ENCODE measurements at places on chromosomes 1 and 21.

- no peak for DNase-seq
Measured at GRCh38 chr1:232822530-232822929, 17.3 kb downstream of the MAP10 start.

DNA sequence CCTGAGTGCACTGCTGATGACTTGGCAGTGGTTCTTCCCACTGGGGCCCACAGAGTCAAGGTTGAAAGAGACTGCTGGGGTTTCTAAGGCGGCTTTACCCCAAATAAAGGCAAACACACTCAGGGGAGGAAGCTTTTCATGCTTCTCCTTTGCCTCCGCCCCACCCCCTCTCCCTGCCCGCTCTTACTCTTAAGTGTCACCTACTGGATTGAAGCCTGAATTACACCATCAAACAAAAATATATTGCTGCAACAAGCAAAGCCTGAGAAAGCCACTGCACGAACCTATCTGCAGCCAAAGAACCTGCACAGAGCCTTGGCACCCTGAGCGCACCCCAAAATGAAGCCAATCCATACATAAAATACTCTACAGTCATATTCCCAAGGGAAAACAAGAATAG is 63.1 kb downstream of the PTGFR start:
- DNase-seq = no peak

DNA sequence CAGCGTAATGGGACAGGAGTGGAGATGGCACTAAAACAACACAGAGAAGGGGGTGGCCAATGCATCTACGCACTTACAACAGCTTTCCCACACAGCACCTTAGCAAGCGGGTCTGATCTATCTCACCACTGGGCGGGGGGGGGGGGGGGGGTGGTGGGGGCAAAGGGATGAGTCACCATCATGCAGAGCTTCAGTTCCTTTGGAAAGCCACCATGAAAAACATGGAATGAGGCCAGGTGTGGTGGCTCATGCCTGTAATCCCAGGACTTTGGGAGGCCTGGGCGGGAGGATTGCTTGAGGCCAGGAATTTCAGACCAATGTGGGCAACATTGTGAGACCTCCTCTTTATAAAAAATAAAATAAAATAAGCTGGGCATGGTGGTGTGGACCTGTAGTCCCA is 47.2 kb downstream of the KLHDC7A start:
- DNase-seq = no peak

DNA sequence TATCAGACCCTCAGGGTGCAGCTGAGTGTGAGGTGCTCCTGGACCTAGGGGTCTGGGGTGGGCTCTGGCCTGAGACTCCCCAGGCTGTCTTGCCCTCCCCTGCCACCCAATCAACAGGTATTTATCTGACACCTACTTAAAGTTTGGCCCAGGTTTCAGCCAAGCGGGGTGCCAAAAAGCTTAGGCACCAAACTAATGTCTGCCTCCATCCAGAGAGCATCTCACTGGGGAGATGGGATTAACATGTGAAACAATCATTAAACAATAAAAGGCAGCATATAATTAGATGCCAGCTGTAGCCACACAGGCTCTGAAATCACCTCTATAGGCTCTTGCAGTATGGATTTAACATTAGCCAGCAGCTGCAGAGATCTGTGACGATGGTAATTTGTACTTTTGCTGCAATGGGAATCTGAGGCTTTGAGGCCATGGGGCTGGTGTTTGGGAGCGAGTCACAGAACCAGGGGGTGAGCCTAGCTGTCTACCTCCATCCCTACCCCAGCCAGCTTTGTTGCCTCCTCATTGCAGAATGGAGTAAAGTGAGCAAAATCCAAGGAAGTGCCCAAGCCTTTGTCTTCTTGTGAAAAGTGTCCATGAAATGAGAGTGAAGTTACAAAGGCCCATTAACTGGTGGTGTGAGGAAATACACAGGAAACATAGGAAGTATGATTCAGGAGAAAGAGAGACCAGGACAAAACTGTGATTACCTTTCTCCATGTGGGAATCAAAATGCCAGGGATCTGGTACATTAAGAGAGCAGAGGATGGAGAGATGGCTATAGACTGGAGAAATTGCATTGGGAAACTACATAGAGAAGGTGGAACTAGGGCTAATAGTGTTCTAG is 36.1 kb downstream of the EIF2D start:
- no peak for DNase-seq

- DNase-seq = no peak
Measured at GRCh38 chr21:29145354-29145782, 14.9 kb downstream of the MAP3K7CL start.

GRCh38 chr1:201215531-201216357 is 25.1 kb downstream of the IGFN1 start:
- no peak for DNase-seq

- no peak for DNase-seq
Measured at GRCh38 chr1:211113566-211113965, 20.4 kb downstream of the KCNH1 start.

- no peak for DNase-seq
Measured at GRCh38 chr1:218156595-218156994, 128.5 kb upstream of the RRP15 start.

DNA sequence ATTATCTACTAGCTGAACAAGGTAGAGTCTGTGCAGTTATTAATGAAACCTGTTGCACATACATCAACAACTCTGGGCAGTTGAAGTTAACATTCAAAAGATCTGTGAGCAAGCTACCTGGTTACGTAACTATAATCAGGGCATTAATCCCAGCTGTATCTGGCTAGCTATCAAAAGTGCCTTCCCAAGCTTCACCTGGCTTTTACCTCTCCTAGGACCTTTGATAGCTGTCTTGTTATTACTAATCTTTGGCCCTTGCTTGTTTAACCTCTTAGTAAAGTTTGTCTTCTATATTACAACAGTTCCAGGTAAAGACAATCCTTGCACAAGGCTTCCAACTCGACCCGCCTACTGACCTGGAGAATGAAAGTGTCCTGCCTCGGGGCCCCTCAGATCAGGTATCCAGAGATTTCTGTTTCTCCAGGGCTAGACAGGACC is 29.6 kb upstream of the SLC6A9 start:
- DNase-seq = no peak

DNA sequence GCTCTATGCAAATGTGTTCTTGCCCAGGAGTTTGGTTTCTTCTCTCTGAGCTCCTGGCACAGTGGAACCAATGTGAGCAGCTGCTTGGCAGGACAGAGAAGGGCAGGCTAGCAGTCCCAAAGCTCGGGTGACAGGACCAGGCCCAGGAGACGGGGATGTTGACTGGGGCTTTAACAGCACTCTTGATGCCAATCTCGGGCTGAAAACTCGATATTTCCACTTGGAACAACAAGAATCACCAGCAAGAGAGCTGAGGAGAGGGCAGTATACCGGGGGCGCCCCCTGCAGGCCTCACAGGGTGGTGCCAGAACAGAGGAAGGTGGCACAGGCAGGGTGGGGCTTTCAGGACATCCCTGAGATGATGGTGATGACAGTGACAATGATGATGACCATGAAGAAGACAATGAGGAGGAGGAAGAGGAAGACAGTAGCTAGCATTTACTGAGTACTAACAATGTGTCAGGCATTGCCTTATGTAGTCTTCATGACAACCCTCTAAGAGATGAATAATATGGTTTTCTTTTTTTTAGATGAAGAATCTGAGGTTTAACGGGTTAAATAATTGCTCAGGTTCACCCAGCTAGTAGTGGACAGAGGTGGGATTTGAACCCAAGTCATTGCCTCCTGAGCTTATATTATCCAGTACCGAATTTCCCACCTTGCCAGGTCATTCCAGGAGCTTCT is 2.7 kb upstream of the KCNJ9 start:
- no peak for DNase-seq

GRCh38 chr21:29586696-29587095 is 288.0 kb downstream of the BACH1 start:
- no peak for DNase-seq

DNA sequence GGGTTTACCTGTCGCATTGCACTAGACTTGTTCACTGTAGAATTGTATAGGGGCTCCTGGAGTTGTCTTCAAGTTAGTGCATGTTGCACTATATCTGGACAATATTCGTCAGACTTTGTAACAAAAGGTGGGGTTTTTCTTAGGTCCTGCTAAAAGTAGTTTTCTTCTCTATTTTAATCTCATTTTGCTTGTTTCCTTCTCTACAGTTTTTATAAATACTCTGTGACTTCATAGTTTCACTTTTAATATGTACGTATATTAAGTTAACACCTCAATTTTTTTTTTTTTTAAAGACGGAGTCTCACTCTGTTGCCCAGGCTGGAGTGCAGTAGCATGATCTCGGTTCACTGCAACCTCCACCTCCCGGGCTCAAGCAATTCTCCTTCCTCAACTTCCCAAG is 26.5 kb upstream of the MRPS6 start:
- DNase-seq = no peak

- DNase-seq = no peak
Measured at GRCh38 chr1:18855573-18855972, 3.9 kb downstream of the TAS1R2 start.

DNA sequence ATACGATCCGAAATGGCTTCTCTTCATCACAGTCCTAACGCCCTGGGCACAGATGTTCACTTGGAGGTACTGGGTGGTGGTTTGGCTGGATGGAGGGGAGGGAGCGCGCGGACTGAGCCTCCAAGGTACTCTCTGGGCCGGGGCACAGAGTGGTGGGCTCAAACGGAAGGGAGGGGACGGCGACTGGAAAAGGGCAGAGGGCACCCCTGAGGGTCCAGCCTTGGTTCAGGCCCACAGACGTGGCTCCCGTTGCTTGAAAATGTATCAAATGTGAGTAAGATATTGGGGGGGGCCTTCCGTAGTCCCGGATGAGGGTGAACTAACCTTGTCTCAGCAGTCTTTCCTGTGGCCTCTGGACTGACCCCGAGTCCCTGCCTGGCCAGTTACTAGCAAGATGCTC is 463 bp downstream of the IL12RB2 start:
- no peak for DNase-seq

- DNase-seq = no peak
Measured at GRCh38 chr1:221040101-221040500, 160.9 kb downstream of the HLX start.

DNA sequence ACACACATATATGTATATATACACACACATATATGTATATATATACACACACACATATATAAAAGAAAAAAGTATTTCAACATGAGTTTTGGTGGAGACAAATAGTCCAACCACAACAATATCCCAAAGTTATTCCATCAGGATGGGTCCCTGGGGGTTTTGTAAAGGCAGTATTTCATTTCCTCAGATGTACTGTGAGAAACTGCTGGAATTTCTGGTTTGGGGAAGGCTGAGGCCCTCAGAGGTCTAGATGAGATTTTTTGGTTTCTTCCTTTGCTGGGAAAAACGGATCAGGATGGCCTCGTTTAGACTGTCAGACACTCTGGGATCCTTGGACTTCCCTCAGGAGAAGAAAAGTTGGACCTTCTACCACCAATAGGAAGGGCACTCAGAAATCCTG is 36.5 kb upstream of the TENT5B start:
- DNase-seq = no peak

- no peak for DNase-seq
Measured at GRCh38 chr1:219159946-219160645, 13.6 kb upstream of the LYPLAL1 start.

- no peak for DNase-seq
Measured at GRCh38 chr1:228105270-228105995, 2.3 kb upstream of the C1orf35 start.

DNA sequence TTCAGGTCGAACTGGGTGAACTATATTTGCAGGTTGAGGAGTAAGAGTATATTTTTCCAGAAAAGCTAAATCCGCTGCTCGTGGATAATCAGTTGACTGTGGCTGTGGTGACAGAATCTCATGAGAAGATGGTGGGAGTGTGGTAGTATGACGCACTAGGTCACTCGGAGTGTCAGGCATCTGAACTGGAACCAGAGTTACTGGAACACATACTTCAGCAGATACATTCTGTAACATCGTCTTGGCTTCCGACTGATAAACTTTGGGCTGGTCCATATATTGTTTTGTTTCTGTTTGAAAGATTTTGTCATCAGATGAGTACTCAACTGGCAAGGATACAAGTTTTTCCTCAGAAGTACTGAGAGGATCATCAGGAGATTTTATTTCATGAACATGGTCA is 13.0 kb upstream of the ASPM start:
- no peak for DNase-seq

DNA sequence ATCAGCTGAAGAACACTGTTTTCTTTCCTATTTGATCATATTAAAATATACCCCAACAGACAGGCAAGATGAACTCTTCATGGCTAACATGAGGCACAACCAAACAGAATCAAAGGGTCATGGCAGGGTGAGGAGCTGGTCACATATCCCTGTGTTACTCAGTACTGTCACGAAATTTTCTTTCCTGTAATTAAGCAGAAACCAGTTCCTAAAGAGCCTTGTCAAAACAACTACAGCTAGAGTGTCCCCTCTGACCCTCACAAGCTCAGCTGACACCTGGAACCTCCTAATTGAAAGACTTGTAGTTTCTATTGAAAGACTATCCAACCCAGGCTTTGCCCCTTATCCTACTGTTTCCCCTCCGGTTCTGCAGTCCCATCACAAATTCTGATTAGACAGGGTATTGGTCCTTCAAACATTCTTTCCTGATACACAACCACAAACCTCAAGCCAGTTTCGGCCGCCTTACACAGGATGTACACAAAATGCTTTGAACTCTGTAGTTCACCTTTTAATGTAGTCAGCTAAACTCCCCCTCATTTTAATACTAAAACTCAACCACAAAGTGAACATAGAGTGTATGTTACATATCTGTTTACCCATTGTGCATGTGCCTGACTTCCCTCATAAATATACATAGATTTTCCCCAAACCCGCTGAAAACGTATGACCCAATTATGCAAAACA is 651.9 kb downstream of the MRPL39 start:
- DNase-seq = peak; percentile 36

GRCh38 chr1:208137193-208137592 is 107.0 kb downstream of the PLXNA2 start:
- no peak for DNase-seq

GRCh38 chr21:14533499-14534428 is 12.4 kb downstream of the SAMSN1 start:
- no peak for DNase-seq

- DNase-seq = no peak
Measured at GRCh38 chr1:56627636-56628039, 17.5 kb upstream of the PRKAA2 start.

DNA sequence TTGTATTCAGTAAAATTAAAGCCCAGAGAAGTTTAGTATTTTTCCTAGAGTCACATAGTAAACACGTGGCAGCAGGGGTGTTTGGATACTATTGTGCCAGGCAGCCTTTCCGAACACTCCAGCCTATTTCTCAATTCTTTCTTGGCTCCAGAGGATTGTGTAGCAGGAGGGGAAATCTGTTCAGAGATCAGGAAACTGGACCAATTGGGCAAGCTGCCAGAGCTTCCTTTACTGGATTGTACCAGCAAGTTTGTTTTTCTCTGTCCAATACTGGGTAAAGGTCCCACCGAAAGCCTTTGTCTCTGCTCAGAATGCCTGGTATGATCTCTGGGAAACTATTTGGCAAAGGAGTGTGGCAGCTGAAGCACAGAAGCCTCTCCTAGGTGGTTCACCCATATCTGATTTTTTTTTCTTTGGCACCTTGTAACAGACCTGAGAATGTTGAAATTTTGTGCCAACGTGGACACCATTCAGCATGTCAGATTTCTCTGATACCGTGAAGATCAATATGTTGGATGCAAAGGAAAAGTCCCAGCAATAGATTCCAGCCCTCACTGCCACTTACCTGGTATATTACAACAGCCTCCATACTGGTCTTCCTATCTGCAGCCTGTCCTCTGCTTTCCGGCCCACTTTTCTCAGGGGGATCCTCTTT is 126.2 kb downstream of the FGGY start:
- no peak for DNase-seq
